Astrocyte of the spinal cord (primary cell): ENCODE measurements at places on chromosomes 13 and 19.

DNA sequence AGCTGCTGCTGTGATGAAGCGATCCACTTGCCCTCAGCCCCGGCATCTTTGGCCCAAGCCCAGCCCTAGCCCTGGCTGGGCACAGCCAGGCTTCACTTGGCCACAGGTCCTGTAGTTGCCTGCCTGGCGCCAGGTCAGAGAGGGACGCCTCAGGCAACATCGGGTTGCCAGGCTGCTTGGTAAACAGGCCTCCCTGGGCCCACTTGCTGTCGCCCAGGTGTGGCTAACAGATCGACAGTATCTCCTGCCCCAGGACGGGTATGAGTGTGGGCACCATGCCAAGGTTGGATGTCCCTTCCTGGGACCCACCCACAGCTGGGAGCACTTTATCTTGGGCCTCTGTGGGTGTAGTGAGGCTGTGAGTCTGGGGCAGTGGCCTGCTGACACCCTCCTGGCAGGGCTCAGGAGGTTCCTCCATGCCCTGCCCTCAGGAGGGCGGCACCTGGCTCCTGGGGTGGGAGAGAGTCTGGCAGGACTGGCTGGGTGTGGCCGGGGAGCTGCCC, 27.8 kb downstream of the CARM1 start:
- DNase-seq, result no peak

DNA sequence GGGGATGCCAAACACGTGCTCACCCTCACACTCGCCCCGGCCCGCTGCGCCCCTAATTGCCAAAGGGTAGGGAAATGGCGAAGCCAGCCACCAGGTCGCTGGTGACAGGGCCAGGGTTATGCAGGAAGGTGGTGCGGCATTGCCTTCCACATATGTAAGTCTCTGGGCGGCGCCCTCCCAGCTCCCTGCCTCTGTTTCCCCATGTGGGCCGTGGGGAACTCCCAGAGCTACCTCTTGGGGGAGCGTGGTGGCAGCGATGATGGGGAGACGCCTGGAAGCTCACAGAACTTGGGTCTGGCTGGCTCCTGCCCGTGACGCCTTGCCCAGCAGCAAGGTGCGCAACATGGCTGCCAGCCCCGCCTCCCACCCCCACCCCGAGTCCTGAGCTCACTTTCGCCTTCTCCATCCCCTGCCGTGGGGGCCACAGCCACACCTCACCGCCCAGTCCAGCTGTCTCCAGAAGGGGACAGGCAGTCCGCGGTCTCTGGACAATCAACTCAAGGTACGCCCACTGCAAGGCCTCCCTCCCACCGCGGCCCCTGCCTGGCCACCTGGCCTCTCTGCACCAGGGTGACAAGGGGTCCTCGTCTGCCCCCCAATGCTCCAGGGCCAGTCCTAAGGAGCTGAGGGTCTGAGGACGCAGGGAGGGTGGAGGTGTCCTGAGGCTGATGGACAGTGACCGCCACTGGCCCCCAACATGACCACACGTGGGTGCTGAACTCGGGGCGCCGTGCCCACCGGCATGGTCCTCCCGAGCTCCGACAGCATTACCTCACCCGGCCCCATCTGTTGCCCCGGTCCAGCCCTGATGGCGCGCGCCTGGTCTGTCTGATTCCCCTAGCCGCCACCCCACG, 6.6 kb downstream of the C19orf25 start:
- DNase-seq, result no peak

DNA sequence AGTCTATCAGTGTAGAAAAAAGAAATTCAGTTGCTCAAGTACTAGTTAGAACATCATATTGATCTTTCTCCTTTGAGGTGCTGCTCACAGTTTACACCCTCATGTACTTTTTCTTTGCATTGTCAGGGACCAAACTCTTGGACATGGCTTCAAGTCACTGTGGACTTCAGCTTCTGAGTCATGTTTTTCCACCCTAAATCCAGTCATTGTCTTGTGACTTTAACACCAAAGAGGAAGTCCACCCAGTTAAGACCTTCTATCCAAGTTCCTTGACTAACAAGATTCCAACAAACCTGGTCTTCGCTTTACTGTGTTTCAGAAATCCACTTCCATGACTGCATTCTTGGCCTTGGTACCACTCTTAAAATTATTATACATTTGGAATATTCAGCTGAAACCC, 206.7 kb upstream of the ARGLU1 start:
- no peak for DNase-seq

- no peak for DNase-seq
Observed at GRCh38 chr19:7633698-7634097, at the start of gene PCP2. PCP2 (minus strand) TSS chr19:7633719; CDS start chr19:7633457, 262 bp downstream.

- DNase-seq, result peak; percentile 72
Observed at GRCh38 chr13:48896312-48896711, 79.4 kb upstream of the FNDC3A start.

GRCh38 chr13:113907635-113908617, 44.0 kb upstream of the GAS6 start:
- peak; percentile 57 for DNase-seq

DNA sequence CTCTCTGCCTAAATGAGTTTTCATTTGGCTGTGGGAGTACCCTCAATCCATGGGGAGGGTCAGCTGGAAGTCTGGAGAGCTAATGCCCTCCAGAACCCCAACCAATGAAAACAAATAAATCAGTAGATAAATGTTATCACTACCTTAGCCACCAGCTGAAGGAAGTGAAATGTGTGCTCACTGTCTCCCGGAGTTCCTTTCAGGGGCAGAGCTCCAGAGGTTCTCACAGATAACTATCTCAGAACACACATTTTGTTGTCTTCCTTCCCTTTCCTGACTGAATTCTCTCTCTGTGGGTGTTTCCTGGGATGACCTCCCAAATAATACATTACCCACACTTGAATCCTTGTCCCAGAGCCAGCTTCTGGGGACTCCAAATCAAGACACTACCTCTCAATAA, 779.6 kb downstream of the DIAPH3 start:
- DNase-seq, result no peak

GRCh38 chr19:49614096-49614833, 23.3 kb downstream of the PRR12 start:
- DNase-seq, result peak; percentile 81

GRCh38 chr19:14061751-14062557, at the start of gene PALM3:
PALM3 (minus strand) TSS chr19:14062076; CDS start chr19:14061980, 96 bp downstream.
- DNase-seq, result no peak

DNA sequence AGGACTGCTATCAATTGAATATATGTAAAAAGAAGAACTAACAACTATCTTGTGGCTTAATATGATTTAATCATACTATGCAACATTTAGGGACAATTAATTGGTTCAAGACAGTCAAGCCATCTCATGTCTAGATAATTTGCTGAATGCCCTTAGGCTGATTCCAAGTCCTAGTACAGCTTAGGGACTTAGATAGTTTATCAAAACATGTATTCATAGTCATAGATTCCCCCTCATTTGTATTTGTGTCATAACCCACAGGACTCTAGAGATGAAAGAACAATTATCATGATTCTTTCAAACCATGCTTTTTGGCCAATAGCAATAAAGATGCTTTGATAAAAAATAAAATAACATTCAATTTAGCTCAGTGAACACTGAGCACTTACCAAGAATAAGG, 607.6 kb downstream of the SLITRK1 start:
- no peak for DNase-seq

DNA sequence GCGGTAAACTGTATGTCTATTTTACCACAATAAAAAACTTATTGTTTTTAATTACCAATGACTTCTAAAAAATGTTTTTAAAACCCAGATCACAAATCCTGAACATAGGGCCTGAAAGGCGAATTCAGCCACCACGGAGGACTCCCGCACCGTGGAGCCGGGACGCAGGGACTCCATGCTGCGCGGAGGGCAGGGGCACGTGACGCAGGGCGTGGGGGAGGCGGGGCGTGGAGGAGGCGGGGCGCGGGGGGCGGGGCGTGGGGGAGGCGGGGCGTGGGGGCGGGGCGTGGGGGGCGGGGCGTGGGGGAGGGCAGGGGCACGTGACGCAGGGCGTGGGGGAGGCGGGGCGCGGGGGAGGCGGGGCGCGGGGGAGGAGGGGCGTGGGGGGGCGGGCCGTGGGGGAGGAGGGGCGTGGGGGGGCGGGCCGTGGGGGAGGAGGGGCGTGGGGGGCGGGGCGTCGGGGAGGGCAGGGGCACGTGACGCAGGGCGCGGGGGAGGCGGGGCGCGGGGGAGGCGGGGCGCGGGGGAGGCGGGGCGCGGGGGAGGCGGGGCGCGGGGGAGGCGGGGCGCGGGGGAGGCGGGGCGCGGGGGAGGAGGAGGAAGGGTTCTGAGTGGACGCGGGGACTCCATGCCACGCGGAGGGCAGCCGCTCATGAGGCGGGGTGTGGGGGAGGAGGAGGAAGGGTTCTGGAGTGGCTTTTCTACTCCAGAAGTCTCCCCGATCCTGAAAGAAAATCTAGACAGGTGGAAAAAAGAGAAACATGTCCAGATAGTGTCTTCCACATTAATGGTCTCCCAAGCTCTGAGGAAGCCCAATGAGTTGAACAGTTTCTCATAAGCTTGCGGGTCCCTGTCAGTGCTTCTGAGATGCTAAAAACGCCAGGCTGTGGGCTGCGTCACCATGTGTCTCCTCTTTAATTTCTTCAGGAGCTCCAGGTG, 4.4 kb upstream of the PROZ start:
- DNase-seq, result peak; percentile 64

GRCh38 chr13:99517577-99517976, 16.3 kb downstream of the TM9SF2 start:
- no peak for DNase-seq

GRCh38 chr13:111945086-111945485, 121.9 kb upstream of the SOX1 start:
- DNase-seq, result no peak

DNA sequence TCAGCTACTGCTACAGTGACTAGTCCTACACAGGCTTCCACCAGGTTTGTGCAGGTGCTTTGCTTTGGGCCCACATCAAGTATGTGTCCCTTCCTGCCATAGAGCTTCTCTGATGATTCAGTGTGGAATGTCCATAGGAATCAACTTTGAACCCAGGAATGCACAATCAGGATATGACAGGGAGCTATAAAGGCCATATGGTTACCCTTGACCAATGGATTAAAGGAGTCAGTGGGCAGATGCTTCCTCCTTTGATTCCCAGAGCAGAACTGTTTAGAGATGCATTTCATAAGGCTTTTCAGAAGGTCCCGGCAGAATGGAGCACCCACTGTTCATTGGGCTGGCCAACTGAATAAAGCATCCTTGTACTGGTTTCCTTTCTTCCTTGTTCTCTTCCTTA, 145.2 kb upstream of the WASF3 start:
- no peak for DNase-seq

DNA sequence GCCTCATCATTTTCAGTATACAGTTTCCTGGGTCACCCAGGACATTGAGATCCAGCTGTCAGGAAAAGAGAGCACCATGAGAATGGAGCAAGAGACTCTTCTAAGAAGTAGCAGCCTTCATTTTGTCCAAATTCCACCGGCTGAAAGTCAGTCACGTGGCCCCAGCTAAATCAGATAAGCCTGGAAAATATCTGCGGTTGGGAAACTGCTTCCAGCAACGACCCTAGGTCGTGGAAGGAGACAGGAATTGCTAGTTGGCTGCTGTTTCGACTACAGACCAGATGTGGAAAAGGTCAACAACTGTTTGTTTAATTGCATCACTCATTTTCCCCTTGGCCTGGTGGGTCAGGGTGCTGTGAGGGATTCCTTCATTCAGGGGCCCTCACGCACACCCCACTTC, 107.0 kb downstream of the ZNF536 start:
- DNase-seq, result no peak

- DNase-seq, result no peak
Observed at GRCh38 chr13:113137691-113138298, 15.2 kb downstream of the F10 start.

GRCh38 chr13:26502826-26503225, 54.7 kb upstream of the WASF3 start:
- DNase-seq, result peak; percentile 77

- DNase-seq, result peak; percentile 74
Observed at GRCh38 chr13:66992183-66992582, 238.0 kb downstream of the PCDH9 start.

GRCh38 chr19:49533551-49534488, 6.0 kb downstream of the RCN3 start:
- peak; percentile 51 for DNase-seq

DNA sequence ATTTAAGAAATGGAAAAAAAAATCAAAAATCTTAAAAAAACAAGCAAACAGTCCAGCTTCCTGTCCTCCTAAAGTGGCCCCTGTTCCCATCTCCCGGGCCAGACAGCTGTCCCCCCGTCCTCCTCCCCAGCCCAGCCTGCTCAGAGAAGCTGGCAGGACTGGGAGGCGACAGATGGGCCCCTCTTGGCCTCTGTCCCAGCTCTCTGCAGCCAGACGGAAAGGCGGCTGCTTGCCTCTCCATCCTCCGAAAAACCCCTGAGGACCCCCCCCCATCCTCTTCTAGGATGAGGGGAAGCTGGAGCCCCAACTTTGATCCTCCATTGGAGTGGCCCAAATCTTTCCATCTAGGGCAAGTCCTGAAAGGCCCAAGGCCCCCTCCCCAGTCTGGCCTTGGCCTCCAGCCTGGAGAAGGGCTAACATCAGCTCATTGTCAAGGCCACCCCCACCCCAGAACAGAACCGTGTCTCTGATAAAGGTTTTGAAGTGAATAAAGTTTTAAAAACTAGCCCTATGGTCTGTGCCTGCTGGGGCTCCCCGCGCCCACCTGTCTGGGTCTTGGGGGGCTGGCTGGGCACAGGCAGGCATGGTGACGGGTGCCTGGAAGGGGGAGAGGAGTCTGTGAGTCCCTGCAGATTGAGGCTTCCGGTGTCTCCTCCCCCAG, 3.8 kb downstream of the GADD45GIP1 start:
- no peak for DNase-seq

DNA sequence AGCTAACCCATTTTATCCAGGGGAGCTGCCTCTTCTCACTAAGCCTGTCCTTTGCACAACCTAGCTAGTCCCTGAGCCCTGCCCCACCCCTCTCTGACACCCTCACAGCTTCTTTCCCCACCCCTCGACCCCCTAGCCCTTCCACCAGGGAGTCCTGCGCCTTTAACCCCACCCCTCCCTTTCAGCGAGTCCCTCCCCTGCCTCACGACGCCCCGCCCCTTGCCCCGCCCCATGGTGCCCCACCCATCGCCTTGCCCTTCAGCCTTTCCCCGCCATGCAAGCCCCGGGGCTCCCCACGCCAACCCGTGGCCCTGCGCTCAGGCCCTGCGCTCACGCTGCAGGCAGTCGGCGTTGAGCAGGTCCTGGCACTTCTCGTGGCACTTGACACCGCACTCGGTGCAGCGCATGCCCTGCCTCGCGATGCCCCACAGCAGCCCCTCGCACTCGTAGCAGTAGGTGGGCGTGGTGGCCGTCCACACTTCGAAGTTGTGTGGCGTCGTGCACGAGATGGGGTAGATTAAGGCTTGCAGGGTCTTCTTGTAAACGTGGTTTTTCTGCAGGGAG, 40.0 kb downstream of the UNC13A start:
- DNase-seq, result no peak

DNA sequence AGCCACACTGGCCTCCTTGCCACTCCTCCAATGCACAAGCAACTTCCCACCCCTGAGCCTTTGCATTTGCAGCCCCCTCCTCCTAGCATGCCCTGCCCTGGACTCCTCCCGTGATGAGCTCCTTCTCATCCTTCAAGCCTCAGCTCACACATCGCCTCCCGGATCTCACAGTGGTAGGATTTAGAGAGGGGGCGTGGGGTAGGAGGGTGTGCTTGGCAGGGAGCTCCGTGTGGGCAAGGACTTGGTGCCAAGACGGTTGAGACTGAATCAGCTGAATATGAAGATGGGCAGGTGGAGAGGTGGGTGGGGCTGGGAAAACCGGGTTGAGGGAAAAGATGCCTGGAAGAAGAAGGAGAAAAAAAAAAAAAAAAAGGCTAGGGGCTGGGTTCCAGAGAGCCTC, 48.4 kb upstream of the ZNRF4 start:
- DNase-seq, result no peak

- DNase-seq, result peak; percentile 70
Observed at GRCh38 chr19:49502866-49503581, 6.8 kb downstream of the RPS11 start.

- peak; percentile 52 for DNase-seq
Observed at GRCh38 chr13:40031031-40031430, 375.6 kb downstream of the COG6 start.
